AG08396 (cell line): ENCODE measurements at places on chromosomes 16 and 17.

GRCh38 chr16:11163761-11164261 is 92.2 kb downstream of the SOCS1 start:
- DNase-seq: no peak

DNA sequence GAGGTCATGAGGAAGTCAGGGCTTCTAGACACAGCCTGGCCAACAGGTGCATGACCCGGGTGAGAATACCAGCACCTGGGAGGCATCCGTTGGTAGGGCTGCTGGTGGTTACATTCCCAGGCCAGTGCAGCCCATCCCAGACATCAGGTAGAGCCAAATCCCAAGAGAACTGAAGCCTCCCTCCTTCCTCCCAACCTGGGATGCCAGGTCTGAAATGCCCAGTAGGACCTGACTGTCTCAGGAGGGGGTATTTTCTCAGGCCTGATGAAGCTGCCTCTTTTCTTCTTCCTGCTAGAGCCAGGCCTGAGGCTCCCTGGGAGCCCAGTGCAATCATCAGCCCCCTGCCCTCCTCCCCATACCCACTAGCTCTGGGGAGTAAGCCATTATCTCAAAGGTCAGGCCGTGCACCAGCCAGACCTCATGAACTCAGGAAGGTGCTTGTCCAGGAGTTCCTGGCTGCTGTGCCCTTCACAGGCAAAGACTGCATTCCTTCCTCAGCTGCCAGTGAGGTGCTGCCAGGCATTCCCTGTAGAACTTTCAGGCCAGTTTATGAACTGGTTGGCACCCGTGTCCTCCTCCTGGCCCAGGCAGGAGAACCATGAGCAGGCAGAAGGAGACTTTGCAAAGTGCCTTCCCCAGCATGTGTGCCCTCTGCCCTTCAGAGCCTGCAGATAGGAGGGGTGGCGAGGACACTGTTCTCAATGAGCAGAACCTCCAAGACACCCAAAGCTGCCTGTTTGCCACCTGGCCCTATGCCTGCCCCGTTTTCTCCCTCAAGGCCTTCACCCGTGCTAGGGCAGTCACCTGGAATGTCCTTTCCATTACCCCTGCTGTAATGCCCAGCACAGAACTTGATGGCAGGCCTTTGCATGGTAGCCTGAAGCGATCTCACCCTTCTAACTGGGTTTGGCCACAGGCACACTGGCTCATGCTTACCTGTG is 7.6 kb downstream of the TBX2 start:
- DNase-seq: no peak

GRCh38 chr17:48470388-48471034 is 40.5 kb upstream of the SKAP1 start:
- DNase-seq: no peak

DNA sequence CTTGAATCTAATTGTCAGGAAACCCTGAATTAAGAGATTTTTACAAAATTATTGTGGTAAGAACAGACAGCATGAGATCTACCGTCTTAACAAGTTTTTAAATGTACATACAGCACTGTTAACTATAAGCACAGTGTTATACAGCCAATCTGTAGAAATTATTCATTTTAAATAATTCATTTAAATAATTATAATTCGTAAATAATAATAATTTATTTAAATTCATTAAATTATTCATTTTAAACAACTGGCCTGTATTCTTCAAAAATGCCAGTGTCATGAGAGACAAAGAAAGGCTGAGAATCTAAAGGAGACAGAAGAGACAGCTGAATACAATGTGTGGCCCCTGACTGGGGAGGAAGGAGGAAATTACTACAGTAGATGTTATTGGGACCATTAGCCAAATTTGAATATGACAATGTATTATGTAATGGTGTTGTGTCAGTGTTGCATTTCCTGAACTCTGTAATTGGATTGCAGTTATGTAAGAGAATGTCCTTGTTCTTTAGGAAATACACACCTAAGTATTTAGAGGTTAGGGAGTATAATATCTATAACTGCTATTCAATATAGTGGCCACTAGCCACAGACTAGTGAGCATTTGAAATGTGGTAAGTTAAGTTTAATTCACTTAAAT is 2.3 kb downstream of the RSAD1 start:
- no peak for DNase-seq

- DNase-seq: no peak
Measured at GRCh38 chr16:89194340-89195311, 5.7 kb downstream of the SLC22A31 start.

DNA sequence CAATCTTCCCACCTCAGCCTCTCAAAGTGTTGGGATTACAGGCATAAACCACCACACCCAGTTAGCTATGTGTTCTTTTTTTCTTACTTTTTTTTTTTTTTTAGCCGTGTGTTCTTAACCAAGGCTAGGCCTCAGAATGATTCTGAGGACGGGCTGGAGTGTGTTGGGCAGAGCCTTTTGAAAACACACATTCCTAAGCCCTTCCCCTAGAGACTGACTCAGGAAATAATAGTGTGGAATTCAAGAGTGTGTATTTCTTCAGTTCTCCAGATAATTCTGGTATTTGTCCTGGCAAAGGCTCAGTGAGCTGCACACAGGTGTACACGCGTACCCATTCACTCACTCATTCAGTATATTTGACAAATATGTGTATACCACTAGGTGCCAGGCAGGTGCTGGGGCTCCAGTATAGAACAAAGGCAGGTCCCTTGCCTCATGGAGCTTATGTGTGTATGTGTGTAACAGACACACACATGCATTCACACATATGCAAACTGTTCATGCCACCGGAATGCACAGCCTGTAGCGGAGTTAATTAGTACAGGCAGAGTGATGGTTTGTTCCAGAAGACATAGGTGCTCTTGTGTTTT is 19.4 kb upstream of the NFATC3 start:
- DNase-seq: peak; percentile 49

DNA sequence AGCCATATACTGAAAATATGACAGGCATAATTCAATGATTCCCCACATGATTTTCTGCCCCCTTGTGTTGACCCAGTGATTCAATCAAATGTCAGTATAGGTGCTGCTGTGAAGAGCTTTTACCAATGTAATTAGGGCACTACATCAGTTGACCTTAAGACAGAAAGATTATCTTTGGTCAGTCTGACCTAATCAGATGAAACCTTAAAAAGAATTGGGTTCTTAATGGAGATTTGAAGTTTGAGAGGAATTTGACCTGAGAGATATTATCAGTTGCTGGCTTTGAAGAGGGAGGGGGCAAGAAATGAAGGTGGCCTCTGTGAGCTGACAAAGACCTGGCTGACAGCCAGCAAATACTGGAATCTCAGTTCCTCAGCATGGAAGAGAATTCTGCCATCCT is 358.7 kb upstream of the CA10 start:
- DNase-seq: no peak

DNA sequence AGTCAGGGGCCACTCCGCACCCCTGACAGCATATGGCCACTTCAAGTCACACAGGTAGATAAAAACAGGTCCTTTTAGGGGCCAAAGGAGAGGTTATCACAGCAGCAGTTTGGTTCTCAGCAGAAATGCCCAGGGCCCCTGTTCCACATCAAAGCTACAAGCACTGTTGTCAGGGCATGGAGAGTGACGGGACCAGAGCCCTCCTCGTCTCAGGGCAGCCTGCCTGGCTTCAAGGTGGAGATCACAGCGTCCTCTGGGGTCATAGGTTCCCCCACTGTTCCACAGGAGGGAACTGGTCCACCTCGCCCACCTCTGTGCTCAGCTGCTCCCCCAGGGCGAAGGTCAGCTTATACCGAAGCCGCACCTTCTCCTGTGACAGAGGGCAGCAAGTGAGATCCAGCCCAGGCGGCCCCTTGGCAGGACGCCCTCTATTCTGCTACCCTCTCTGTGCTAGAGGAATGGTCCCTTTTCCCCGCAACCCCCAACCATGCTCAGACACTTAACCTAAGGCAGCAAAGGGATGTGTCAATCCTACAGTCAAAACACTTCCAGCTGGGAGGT is 23.3 kb downstream of the GGA3 start:
- no peak for DNase-seq

DNA sequence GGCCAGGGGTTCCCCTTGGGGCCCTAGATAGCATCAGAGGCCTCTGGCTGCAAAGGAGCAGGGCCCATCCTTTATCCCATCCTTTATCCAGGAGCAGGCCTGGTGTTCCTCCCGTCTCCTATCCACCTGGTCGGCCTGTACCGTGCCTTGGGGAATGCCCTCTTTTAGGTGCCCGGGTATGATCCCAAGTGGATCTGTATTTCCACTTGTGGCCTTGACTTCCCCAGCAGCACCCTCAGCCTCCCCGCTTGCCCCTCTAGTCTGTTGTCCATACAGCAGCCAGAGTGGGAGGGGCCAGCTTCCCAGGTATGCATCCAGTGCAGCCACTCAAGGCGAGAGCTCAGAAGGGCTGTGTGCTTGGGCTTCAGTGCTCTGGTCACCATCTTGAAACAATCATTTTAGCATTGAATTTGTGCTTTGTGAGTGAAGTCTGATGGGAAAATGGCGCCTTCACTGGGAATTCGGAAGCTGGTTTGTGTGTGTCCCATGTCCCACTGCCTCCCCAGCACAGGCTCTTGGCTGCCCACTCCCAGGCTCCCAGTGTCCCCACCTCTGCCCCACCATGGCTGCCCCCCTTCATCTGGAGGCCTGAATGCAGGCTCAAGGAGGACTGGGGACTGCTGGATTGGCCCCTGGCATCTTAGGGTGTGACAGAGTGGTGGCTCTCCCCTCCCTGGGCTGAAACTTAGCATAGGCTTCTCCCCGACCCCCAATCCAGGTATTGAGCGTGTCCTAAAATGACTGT is 3.3 kb upstream of the RNF112 start:
- no peak for DNase-seq

DNA sequence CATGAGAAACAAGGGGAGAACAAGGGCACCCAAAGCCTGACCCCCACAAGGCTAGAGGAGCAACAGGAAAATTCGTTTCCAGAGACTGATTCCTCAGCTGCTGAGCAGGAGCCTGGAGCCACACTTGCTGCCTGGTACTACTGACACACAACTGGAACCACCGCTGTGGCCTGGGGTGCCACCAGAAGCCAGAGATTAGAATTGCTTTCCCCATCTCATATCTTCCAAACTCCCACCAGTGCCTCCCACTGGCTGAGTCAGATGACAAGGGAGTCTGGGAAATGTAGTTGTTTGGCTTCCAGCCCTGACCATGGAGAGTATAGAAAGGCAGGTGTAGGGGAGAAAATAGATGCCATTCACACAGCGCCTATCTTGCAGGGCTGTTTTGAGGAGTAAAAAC is 4.1 kb upstream of the TMEM11 start:
- no peak for DNase-seq

- DNase-seq: peak; percentile 24
Measured at GRCh38 chr16:68909099-68909733, 65.9 kb downstream of the TANGO6 start.

- no peak for DNase-seq
Measured at GRCh38 chr17:79071161-79071740, 3.4 kb upstream of the ENGASE start.

DNA sequence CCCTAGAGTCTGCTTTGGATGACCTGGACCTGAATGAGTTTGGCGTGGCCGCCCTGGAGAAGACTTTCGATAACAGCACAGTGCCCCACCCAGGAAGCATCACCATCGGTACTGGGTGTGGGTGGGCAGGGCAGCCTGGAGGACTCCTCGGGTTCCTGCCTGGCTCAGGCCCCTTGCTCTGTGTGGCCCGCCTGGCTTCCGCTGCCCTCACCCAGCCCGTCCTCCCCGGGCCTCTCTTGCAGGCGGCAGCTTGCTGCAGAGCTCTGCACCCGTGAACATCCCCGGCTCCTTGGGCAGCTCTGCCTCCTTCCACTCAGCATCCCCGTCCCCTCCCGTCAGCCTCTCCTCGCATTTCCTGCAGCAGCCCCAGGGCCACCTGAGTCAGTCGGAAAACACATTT is 24.5 kb downstream of the UNC13D start:
- no peak for DNase-seq

DNA sequence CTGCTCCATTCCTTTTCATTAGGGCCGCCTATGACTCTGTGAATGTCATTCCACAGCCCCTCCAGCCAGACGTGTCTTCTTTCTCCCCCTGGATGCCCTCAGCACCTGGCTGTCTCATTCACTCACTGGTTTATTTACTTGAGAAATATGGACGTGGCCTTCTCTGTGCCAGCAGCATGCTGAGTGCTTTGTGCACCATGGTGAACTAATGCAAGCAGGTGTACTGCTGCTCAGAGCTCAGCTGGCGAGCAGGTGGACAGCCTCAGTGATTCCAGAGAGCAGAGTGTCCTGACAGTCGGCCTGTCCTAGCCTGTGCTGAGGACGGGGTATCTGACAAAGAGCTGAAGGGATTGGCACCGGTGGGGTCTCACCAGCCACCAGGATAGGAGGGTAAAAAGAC is 96.7 kb downstream of the GNAO1 start:
- DNase-seq: no peak

DNA sequence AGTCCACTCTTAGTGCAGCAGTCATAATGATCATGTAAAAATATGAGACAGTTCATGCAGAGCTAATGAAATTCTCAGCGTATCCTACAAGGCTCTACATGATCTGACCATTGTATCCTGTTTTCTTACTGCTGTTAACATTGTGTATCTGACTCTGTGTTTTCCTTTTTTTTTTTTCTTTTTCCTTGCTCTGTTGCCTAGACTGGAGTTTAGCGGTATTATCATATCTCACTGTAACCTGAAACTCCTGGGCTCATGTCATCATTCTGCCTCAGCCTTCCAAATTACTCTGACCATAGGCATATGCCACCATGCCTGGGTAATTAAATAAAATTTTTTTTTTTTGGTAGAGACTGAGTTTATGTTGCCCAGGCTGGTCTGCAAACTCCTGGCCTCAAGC is 12.1 kb downstream of the DUS2 start:
- DNase-seq: no peak

DNA sequence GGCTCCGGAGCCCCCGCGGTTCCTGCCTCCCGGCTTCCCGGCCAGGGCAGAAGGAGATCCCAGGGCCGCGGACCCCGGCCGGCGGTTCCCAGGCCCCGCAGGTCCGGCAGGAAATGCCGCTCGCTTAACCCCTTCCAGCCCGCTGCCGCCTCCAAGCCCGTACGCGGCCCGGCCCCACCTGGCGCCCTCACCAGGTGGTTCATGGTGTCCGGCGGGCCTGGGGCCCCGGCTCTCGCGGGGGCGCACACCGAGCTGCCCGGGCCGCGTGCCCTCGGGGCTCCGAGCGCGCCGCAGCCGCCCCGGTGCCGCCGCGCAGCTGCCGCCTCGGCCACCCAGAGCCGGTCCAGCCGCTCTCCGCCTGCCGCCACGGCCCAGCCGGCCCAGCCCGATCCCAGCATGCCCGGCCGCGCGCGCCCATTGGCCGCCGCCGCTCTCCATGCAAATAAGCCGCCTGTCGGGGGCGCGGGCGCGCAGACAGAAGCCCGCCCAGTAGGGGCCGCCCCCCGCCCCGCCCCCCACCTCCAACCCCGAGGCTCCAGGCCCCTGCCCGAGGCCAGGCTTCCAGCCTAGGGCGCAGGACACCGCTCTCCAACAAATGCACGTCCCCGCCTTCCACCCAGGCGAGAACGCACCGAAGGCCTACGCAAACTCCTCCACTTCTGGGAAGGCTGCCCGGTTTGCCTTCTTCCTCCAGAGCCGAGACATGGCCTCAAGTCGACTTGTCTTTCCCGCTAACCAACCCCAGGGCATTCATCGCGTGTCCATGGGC is at the start of gene BCAR1:
TSS of gene BCAR1 (minus strand) at position 345 of the 769 bp plus-strand sequence. CDS start at position 203, 142 bp downstream.
- peak; percentile 92 for DNase-seq

DNA sequence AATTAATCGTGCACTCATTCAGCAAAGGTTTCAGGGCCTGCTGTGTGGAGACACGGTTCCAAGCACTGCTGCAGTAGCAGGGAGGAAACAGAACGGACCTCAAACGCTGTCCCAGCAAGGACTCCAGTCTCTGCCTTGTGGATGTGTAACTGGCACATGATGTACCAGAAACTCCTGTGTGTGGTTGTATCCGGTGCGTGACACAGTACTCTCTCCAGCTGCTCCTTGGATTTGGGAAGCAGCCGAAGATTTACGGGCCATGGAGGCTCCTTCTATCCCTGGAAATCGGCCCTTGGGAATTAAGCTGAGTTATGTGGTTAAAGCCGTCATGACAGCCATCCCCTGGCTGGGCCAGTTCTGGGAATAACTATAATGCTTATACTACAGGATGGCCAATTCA is 8.5 kb upstream of the ANKRD11 start:
- DNase-seq: no peak
